Tracheal epithelial cell (primary cell): ENCODE measurements at places on chromosomes 3 and 15. TPM values are rescaled to one million over a fixed set of nuclear protein-coding genes. Genes with fewer than 3 reads are reported as not detected.

Gene KY
- not detected in 2 replicates for total RNA-seq

Gene RPUSD2
- 16.8 and 19.8 TPM in 2 replicates for total RNA-seq

Gene IL17RC
- 23.6 and 46.9 TPM in 2 replicates for total RNA-seq

Gene FSTL1
- 47.3 and 286 TPM in 2 replicates for total RNA-seq

Gene GOLGB1
- 31.3 and 36.9 TPM in 2 replicates for total RNA-seq
